Stimulated activated CD4-positive, alpha-beta T cell treated with anti-CD3 and anti-CD28 coated beads, Interleukin-1b, Interleukin-23, amount 100 ng/mL, for 1 hour (primary cell): ENCODE measurements at places on chromosomes 4 and X.

GRCh38 chr4:106231931-106232330 is 84.1 kb downstream of the TBCK start:
- DNase-seq, result no peak

DNA sequence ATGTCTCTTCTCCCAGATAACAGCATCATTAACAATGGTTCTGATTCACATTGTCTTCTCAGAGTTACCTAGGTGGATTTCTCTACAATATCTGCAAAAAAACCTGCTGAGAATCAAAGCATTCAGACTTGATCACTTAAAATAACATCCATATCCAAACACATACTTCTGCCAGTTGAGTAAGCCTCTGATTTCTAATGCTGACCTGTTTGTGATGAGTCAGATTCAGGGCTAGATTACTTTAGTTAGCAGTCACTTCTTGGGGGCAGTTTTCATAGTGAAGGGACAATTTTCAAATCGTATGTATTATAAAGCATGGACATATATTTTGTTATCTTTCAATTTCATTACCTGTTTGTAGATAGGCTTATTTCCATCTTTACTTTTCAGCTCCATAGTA is 35.5 kb downstream of the CCNI start:
- DNase-seq, result no peak

DNA sequence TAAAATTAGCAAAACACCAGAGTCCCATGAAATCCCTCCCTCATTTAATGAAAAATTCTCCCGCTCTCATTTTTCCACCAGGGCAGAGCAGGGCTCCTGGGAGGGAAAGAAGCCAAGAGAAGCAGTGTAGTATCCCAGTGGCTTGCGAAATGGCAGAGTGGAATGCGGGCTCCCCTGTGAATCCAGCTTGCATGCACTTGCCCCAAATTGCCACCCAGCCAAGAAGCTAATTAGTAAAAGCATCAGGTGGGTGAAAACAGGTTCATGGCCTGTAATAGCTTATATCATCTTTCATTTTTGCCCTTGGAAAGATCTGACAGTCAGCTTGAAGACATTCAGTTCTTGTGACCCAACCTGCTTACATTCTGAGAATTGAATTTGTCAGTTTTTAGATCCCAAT is 10.1 kb downstream of the AMOT start:
- no peak for DNase-seq

DNA sequence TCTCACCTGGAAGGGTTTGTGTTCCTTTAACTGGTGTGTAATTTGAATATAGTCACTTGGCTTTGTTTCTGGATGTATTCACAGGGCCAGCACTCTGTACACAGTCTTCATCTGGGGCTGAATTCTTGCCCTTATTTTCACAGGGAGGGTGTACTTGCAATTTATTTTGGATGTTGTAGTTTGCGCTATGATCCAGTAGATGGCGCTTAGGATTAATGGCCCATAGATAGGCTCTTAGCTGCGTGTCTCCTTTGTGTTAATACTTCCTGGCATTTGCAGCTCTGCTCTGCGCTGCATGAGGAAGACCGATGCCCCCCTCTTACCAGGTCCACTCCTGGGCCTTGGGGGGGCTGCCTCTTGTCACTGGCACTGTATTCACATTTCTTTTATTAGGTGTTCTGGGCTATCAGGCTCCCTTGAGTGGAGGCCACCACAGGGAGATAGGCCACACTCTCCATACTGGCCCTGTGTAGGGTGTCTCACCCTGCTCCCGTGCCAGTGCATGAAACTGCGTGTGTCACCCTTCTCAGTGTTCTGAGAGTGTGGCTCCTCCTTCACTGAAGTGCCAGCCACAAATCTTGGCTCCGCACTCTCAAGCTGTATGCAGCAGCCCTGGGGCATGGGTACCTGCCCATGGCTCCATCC is 562.2 kb downstream of the ZIC3 start:
- DNase-seq, result no peak

- DNase-seq, result no peak
Measured at GRCh38 chr4:57426779-57427395, 316.7 kb upstream of the IGFBP7 start.

DNA sequence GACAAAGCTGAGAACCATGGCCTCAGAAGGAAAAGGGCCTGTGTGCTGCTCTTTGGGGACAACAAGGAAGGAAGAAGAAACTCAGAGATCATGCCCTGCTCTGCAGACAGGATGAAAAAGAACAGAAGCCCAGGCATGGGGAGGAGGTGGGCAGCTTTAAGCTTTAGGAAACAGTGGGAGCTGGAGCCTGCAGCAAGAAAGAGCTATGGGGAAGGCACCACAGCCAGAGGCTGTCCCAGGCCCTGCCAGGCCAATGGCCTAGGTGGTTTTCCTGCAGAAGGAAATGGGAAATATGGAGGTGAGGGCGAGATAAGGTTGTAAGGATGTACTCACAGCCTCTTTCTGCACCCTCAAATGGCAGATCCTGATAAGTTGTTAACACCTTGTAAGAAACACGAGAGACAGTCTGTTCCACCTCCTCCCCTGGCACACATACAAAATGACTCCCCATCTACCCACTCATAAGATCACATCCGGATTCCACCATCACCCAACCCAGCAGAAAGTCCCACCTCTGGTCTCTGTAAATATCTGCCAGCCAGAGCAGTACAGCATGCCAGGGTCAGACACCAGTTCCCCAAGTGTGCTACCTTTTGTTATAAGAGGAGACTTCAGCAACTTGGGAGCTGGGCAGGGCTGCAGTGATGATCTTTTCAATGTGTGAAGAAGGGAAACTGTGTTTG is 105.2 kb downstream of the RTL5 start:
- DNase-seq, result no peak

- DNase-seq, result no peak
Measured at GRCh38 chrX:117327373-117327772, 789.2 kb downstream of the KLHL13 start.

- DNase-seq, result no peak
Measured at GRCh38 chr4:53313510-53313909, 52.4 kb downstream of the SCFD2 start.

GRCh38 chr4:56744030-56744429 is 62.9 kb upstream of the HOPX start:
- DNase-seq, result no peak

DNA sequence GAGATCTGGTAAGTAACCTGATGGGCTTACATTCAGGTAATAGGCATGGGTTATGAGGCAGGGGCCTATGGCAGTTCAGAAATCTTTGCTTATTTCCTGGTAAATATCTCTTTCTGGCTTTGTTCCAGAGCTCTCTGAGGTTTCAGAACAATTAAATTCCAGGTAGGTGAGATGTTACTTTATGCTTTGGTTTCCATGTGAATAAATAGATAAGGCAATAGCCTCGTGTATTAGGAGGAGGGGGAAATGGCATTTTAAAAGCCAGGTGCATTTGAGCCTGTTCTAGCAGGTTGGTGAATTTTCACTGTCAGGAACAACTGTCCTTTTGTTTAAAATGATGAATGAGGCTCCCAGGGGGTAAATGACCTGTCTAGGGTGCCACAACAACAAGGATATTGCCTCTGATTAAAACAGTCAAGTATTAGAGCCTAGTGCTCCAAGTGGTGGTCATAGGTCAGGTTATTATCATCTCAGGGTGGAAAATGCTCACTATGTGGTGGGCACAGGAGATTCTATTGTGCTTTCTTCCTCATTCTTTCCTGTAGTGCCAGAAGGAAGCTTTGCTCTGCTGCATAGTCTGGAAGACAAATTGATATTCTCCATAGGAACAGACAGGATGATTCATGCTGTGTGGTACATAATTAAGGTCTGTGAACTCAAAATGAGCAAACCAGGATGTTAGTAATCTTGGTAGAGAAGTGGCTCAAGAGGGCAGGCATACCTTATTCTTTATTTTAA is 296.2 kb downstream of the INPP4B start:
- no peak for DNase-seq

- DNase-seq, result no peak
Measured at GRCh38 chr4:37535872-37536271, 150.3 kb downstream of the RELL1 start.

DNA sequence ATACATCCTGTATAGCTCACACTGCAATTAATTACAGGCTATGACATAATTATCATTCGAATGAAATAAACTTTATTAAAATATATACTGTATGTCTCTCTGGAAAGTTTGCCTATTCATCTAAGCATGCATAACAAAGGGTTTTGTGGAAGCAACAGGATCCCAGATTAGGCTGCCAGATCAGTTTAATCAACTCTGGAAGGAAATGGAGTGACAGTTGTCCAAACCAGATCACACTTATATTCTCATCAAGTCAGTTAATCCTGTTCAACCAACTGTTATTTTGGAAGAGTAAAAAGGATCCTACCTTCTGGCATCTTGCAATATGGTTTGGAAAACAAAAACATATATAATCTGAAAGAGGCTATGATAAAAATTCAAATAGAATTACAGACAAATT is 312.2 kb downstream of the FAT4 start:
- no peak for DNase-seq

DNA sequence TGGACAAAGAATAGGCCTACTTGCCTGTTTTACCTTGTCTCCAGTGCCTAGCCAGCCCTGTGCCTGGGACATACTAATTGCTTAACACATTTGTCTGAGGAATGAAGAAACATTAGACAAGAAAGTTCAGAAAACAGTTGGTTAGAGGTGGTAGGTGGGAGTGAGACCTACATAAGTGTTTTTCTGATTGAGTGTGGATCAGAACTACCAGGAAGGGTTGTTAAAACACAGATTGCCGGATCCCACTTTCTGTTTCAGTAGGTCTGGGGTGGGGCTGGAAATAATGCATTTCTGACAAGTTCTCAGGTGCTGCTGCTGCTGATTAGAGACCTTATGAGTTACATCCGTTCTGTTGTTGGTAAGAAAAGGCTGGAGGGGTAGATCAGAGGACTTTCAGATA is 5.7 kb upstream of the JADE1 start:
- no peak for DNase-seq

DNA sequence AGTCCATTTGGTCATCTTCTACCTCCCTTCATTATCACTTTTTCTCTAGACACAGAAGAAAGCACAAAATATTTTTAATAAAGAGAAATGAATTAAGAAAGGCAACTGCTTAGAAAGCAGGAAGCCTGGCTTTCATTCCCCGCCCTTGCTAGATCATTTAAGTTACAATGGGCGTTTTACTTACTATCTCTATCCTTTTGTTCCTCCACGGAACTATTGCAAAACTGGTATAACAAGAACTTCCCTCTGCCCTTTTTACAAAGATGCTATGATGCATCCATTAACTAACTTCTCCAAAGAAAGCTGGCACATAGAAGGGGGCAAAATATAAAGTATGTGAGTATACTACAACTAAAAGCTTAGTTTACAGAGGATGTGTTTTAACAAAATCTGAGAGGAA is 434.5 kb upstream of the FTHL17 start:
- DNase-seq, result no peak

GRCh38 chr4:173538148-173538908 is 8.3 kb upstream of the HAND2 start:
- DNase-seq, result no peak
